ENCODE measurements at places on chromosomes 5 and 9.

- DNase-seq = no peak
These were observed 7.4 kb upstream of the SPDL1 start for GRCh38 chr5:169576181-169576598.

- DNase-seq = no peak
These were observed 213.6 kb upstream of the S1PR3 start for GRCh38 chr9:88777498-88778312.

- DNase-seq = no peak
These were observed 50.7 kb upstream of the SHB start for GRCh38 chr9:38119560-38120236.

GRCh38 chr9:37968228-37968701 lies 64.3 kb upstream of the SLC25A51 start:
- DNase-seq = no peak

- no peak for DNase-seq
These were observed 26.4 kb upstream of the FKTN start for GRCh38 chr9:105531530-105531929.

DNA sequence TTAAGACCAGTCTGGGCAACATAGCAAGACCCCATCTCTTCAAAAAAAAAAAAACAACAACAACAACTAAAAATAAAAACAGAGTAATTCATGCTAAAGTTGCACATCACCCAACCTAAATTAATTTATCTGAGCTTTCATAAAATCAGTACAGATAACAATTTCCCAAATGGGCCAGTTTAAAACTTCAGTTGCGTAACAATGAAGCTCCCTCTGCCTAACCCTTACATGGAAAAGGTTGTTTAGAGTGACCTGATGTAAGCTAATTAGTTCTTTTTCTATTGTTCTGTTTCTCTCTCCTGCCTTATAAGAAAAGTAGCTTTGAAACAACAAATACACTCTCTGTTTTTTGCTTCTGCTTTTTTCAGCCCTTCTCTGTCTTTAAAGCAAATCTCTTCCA lies 46.2 kb upstream of the SLC28A3 start:
- no peak for DNase-seq

DNA sequence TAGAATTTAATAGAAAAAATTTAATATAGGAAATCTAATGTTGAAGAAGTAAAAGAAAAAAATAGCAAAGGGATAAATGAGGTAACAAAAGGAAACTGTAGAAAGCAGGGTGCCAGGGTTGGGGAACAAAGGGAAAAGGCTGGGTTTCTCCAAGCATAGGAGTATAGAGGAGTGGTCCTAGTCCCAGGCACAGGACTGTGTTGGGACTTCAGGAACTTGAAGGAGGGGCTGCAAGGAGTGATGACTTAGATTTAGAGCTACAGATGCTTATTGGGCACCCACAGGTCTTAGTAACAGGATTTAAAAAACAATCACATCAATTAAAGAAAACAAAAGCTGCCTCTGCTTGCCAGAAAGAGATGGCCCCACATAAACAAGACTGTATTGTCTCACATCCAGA lies 396.5 kb upstream of the TNC start:
- DNase-seq = no peak

GRCh38 chr5:152271420-152271819 lies 133.7 kb downstream of the NMUR2 start:
- DNase-seq = no peak
